ENCODE measurements at places on chromosomes 4 and X. TPM values are rescaled to one million over a fixed set of nuclear protein-coding genes. Genes with fewer than 3 reads are reported as not detected.

TLL1 gene
- 2.2 TPM for polyA plus RNA-seq

FRAS1 gene
- 8.5 TPM for polyA plus RNA-seq

PPP2R2C gene
- 0.29 TPM for polyA plus RNA-seq

DLG3 gene
- 21.1 TPM for polyA plus RNA-seq

VCX gene
- polyA plus RNA-seq, result not detected

SHISA3 gene
- 5.2 TPM for polyA plus RNA-seq

RHOXF1 gene
- not detected for polyA plus RNA-seq

FGFR3 gene
- 11.0 TPM for polyA plus RNA-seq

RNF212 gene
- polyA plus RNA-seq, result not detected

GABRG1 gene
- not detected for polyA plus RNA-seq

SPANXN4 gene
- polyA plus RNA-seq, result not detected

GUCY1A1 gene
- 15.5 TPM for polyA plus RNA-seq

CT83 gene
- polyA plus RNA-seq, result not detected

ZCCHC4 gene
- polyA plus RNA-seq, result 9.5 TPM

GAGE12H gene
- not detected for polyA plus RNA-seq

FRG2 gene
- polyA plus RNA-seq, result not detected

ZXDB gene
- polyA plus RNA-seq, result not detected

TXK gene
- 0.94 TPM for polyA plus RNA-seq

PABPC1L2B gene
- not detected for polyA plus RNA-seq

MAD2L1 gene
- polyA plus RNA-seq, result not detected

CT47B1 gene
- polyA plus RNA-seq, result not detected

NEIL3 gene
- 2.2 TPM for polyA plus RNA-seq

AREG gene
- polyA plus RNA-seq, result not detected

NDST3 gene
- polyA plus RNA-seq, result 0.39 TPM

AVPR2 gene
- not detected for polyA plus RNA-seq

CENPI gene
- 7.3 TPM for polyA plus RNA-seq

FAM156A gene
- polyA plus RNA-seq, result 21.3 TPM

GNRHR gene
- not detected for polyA plus RNA-seq

WAS gene
- polyA plus RNA-seq, result 3.3 TPM

LRIT3 gene
- 0.08 TPM for polyA plus RNA-seq

ZCCHC18 gene
- 3.1 TPM for polyA plus RNA-seq

PCDH11X gene
- polyA plus RNA-seq, result 0.36 TPM

TMEM144 gene
- 2.1 TPM for polyA plus RNA-seq

ASMT gene
- 0.28 TPM for polyA plus RNA-seq

FOXR2 gene
- polyA plus RNA-seq, result not detected

SATL1 gene
- polyA plus RNA-seq, result 0.67 TPM

ITM2A gene
- 745 TPM for polyA plus RNA-seq

CT45A3 gene
- 2.7 TPM for polyA plus RNA-seq

H2BW2 gene
- polyA plus RNA-seq, result 0.40 TPM

MED12 gene
- polyA plus RNA-seq, result 38.3 TPM

HTR2C gene
- polyA plus RNA-seq, result not detected

QDPR gene
- 56.0 TPM for polyA plus RNA-seq

EDA2R gene
- 7.7 TPM for polyA plus RNA-seq
